NCI-H2081 treated with DMSO at 0.1 percent for 48 hours (cell line): ENCODE measurements at places on chromosomes 11 and 22.
A peak's percentile ranks its signal among the peaks of the same experiment; 100 is the strongest.

- no peak for DNase-seq
Measured at GRCh38 chr11:105878510-105878909, 143.5 kb downstream of the MSANTD4 start.

- no peak for DNase-seq
Measured at GRCh38 chr11:101770648-101771047, 144.2 kb upstream of the CEP126 start.

DNA sequence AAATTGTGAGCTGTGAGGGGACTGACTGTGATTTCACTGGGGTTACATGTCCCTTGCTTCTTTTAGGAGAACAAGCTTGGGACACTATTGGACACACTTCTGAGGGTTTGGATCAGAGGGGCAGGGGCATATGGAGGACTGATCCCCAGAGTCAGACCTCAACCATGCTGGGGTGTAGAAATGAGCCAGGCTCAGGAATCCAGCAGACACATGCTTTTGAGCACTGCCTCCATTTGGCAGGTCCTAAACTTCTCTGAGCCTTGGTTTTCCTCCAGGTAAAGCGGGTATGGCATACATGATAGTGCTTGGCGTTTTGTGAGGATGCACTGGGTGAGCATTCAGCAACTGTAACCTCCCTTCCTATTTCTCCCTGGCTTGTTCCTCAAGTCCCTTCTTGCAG is 74.7 kb downstream of the ADAMTS15 start:
- DNase-seq, result no peak

DNA sequence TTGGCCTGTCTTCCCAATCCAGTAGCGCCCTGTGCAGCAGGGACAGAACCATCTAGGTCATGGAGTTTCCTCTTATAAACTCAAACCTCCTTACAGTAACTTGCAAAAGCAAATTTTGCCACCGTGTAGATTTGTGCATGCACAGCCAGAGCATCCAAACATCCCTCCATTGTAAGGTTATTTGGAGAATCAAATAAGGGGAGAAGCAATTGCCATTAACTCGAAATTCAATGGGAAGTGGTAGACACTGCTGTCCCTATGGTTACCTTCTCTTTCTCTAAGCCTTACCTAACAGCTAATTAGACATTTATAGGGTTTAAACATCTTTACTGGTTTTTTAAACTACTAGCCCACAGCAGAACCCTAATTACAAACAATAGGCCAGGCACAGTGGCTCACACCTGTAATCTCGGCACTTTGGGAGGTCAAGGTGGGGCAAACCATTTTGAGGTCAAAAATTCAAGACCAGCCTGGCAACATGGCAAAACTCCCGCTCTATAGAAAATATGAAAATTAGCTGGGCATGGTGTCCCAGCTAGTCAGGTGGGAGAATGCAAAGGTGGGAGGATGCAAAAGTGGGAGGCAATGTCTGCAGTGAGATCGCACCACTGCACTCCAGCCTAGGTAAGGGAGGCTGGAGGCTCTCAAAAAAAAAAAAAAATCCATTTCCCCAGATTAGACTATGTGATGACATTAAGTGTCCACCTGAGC is 6.6 kb downstream of the HSPA8 start:
- peak; percentile 18 for DNase-seq

GRCh38 chr11:133541021-133541719 is 8.9 kb upstream of the OPCML start:
- DNase-seq, result no peak

- no peak for DNase-seq
Measured at GRCh38 chr11:27150098-27150497, 109.5 kb downstream of the BBOX1 start.

GRCh38 chr11:72578991-72579815 is 95.0 kb downstream of the PDE2A start:
- no peak for DNase-seq

DNA sequence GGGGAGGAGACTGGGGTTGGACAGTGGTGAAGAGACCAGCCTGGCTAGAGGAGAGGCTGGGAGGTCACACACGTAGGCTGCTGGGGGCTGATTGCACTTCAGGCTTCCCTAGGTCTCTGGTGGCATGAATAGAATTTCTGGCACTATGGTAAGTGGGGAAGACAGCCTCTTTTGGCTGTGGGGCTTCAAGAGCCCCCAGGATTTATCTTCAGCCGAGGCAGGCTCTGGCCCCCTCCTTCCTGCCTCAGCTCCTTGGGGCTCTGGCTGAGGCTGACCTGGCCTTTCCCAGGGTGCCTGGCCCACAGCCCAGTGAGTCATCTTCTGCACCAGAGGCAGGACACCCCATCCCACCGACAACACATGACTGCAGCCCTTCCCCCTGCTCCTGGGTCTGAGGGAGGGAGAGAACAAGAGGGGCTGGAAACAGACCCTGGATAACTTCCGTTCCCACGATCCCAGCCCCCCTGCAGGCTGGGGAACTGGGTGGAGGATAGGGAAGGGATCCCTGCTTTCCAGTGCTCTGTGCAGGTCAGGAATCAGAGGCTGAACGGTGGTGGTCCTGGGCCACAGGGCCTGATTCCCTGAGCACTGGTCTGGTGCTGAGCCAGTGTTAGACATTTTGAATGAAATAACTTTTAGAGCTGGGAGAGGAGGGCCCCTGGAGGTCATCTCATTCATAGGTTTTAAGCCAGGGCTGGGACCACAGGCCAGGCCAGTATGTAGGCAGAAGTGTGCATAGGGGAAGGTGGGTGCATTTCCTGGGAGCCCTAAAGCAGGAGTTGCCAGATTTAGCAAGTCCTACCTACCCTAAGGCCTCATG is 26.5 kb downstream of the ARHGEF17 start:
- no peak for DNase-seq

DNA sequence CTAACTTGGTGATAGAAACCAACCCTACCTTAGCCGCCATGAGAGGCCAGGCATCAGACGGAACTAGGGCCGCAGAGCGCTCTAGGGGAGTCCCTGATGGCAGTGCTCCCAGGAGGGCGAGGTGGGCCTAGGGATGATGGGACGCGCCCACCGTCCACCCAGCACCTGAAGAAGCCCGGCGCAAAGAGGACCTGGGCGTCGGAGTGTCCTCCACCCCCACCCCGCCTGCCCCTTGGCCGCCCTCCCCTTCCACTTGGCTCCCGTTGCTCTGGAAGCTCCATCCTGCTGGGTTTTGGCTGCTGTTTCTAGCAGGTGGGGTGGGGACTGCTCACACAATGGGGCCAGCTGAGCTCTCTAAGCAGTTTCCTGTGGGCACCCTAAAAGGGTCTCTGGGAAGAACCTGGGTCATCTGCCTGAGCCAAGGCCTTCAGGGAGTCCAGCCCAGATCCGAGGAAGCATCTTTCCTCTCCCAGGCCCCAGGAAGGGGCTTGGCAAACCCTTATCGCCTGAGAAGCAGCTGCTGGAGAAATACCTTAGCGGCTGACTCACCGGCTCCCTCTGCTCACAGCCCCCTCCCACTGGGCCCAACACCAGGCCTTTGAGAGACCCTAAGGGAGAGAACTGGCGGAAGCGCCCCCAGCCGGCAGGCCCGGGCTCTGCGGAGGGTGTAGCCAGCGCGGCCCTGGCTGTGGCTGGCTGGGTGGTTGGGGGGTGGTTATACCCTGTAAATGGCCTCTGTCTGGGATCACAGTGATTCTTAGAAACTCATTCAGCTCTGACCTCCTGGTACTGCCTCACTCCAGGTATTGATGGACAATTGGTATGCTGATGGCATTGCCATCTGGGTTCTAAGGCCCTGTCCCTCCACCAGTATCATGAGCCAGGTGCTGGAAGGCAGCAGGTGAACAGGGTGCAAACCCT is 19.3 kb downstream of the CREB3L1 start:
- DNase-seq, result peak; percentile 47

- DNase-seq, result no peak
Measured at GRCh38 chr22:18905540-18906409, at the start of gene DGCR6. DGCR6 (plus strand) TSS chr22:18906320; CDS start chr22:18906375, 55 bp downstream.

DNA sequence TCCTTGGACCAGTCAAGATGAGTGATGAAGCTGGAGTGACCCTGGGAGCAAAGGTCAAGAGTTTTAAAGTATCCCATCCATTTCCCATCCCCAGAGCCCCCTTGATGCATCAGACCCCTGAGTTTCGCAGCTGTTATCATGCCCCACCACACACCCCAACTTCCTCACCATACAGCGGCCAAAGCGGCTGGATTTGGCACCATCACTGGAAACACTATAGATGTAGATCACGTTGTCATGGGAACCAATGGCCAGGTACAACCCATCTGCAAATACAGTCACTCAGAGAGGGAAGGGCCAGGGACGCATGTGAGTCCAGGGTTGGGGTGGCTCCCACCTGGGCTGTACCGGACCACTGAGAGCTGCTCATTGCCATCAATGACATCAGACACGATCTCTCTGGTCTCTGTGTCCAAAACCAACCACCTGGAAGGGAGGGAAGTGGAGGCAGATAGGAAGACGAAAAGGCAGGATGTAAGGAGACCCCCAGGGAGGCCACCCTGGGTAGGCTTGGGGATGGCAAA is 2.2 kb upstream of the MTA2 start:
- DNase-seq, result no peak

DNA sequence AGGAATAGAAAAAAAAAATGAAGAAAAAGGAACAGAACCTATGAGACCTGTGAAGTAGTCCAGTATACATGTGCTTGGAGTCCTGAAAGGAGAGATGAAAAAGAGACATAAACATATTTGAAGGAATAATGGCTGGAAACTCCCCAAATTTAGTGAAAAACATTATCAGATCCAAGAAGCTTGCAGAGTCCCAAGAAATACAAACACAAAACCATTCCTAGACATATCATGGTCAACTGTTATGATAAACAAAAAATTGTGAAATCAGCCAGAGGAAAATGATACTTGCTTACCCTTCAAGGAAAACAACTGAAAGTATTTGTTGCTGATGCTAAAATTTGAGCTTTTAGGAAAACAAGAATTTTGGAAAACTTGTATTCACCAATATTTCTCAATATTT is 250.1 kb downstream of the DDX10 start:
- DNase-seq, result no peak

- no peak for DNase-seq
Measured at GRCh38 chr11:12188548-12189317, 78.3 kb downstream of the MICAL2 start.

GRCh38 chr11:25758145-25758661 is 573.7 kb upstream of the ANO3 start:
- no peak for DNase-seq

DNA sequence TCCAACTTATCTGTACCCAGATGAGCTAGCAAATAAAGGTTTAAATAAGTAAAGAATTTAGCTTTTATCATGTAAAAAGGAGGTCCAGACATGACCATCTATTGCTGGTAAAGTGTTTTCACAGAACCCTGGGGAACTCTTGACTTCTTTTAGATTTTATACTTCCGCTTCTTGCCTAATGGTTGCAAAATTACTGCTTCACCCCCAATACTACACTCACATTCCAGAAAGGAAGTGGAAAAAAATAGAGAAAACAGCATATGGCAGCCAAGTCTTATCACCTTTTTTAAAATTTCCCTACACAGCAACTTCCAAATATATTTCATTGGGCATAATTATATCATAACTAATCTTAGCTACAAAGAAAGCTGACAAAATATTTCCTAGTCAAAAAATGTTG is 12.1 kb downstream of the BBOX1 start:
- no peak for DNase-seq

DNA sequence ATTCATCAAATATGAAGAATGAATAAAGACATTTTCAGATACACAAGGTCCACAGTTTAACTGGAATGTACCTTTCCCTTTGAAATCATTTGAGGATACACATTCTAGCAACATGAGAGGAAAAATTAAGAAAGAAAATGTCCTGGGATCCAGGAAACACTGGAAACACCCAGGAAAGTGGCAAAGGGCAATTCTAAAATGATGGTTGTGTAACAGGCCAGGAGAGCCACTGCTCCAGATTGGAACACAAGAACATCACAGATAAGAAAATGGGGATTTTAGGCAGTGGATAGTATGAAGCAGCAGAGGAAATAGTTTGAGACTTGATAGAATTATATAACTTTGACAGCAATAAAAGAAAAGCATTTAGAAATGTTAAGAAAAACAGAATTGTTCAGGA is 56.1 kb upstream of the GRIK4 start:
- no peak for DNase-seq

DNA sequence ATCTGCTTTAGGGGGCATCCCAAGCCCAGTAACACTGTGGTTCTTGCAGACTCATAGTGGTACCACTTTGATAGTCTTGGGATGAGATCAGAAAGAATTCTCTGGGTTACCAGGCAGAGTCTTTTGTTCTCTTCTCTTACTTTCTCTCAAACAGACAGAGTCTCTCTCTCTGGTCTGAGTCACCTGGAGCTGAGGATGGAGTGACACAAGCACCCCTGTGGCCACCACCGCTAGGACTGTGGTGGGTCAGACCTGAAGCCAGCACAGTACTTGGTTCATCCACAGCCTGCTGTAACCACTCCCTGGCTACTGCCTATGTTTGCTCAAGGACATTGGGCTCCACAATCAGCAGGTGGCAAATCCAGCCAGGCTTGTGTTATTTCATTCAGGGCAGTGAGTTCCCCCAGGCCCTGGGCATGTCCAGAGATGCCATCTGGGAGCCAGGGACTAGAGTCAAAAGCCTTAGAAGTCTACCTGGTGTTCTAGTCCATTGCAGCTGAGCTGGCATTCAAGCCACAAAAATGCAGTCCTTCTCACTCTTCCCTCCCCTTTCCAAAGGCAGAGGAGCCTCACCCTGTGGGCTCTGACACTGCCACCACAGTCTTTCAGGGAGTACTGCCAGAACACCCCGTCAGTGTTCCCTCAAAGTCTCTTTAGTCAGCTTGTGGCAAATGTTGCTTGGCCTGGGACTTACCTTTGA is 29.9 kb downstream of the ENDOD1 start:
- no peak for DNase-seq

DNA sequence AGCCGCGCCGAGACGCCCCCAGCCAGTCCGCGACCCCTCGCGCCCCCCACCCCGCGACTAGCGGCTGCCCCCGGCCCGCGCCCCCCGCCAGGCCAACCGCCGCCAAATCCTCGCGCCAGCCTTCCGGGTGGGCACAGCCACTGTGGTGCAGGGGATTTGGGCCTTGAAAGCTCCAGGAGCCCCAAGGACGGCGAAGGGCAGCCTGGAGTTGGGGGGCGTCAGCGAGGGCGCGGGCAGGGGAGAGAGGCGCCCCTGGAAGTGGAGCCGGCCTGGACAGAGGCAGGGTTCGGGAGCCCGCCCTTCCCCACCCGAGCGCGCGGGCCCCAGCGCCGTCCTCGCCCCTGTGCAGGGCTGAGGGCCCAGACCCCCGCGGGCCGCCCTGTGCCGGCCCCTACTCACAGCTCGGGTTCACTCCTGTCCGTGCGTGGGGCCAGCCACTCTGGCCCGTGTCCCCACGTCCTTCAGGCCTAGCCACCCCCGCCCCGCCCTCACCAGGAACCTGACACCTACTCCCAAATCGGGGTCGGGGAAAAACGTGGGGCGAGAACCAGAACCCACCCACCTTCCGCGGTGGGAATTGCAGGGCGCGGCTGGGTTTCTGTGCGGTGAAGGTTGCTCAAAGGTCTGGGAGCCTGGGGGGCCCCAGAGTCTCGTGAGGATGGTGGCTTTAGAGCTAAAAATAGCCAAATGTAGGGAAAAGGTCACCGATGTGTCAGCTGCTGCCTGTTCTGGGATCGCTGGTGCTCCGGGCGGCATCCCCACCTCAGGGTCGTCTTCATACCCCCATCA is at the start of gene CPT1B:
Gene CPT1B, minus strand, starts transcription at position 441 of the 789 bp plus-strand sequence. CDS start 512 bp downstream, outside the sequence.
- DNase-seq, result no peak

DNA sequence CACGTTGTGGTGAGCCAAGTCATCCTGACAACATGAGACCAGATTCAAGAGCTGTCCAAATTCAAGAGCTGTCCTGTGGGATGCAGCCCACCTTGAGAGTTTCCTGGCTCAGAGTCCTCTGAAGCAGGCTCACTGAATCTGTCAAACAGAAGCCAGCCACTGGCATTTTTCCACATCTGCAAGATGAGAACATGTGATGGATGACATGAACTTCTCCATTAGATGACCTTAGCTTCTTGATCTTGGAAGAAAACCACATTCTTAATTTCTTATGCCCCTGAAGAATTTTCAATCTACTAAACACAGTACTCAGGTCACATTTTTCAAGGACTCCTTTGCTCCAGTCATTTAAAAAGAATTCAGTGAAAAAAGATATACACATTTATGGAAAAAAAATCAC is 291.0 kb downstream of the GUCY1A2 start:
- DNase-seq, result no peak
